Caki2 (cell line): ENCODE measurements at places on chromosomes 6 and 20.
A peak's percentile ranks its signal among the peaks of the same experiment; 100 is the strongest.

DNA sequence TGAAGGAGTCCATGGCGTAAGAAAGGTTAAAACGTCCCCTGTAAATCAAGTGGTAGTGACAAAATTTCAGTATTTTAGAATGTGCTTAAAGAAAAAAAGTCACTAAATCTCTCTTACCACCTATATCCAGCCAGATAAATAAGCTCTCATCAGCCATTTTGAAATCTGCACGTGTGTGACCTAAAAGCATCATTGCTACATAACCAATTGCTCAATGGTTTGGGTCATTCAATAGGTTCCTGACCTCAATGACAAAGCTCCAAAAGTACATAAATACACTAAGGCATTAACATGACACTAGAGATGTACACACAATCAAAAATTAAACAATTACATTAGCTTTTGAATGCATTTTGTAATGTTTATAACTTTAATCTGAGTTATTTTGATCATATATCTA is 272.4 kb downstream of the GMDS start:
- no peak for DNase-seq

- DNase-seq: no peak
These were observed 66.4 kb downstream of the CTCFL start for GRCh38 chr20:57458400-57459160.

DNA sequence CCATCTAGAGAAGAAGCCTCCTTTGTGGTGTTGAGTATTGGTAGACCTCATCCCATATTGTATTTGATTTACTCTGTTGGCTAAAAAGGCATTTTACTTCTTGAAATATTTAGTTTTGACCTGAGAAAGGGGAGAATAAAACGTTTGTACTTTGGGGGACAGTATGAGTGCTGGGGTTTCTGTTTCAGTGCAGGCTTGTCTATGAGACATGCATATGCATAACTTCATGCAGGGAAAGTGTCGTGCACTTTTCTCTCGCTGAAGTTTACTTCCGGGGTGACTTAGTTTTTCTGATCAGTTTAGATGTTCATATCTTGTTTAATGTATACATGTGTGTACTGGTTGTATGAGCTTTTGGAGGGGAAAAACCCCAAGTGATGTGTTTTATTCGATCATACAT is 59.5 kb downstream of the UTRN start:
- no peak for DNase-seq

DNA sequence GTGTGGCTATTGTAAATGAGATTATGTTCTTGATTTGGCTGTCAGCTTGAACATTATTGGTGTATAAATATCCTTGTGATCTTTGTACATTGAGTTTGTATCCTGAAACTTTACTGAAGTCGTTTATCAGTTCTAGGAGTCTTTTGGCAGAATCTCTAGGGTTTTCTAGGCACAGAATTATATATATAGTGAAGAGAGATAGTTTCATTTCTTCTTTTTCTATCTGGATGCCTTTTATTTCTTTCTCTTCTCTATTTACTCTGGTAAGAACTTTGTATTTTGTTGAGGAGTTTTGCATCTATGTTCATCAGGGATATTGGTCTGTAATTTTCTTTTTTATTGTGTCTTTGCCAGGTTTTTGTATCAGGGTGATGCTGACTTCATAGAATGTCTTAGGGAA is 589.2 kb upstream of the MAN1A1 start:
- DNase-seq: no peak

GRCh38 chr6:41326092-41326491 is 9.3 kb upstream of the NCR2 start:
- no peak for DNase-seq

DNA sequence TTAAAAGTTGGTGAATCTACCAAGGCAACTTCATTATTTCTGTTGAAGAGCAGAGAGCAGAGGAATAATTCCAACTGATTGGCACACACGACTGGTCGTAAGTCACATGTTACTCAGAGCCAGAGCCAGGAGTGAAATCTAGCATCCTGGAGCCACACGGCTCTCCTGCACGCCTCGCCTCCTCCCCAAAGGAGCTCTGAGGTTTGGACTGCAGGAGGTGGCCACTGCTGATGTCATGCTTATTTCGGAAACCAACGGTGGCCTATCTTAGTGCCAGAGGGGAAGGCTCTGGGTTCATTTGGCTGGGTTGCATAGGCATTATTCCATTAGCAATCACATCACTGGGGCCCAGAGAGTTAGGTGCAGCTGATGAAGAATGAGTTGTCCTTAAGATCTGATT is 123.5 kb upstream of the RALGAPA2 start:
- DNase-seq: no peak

- peak; percentile 70 for DNase-seq
These were observed 17.8 kb downstream of the DACT2 start for GRCh38 chr6:168301648-168302398.

- DNase-seq: no peak
These were observed 37.6 kb upstream of the CLIC5 start for GRCh38 chr6:46053039-46053933.

GRCh38 chr6:158869826-158870648 is 50.9 kb upstream of the EZR start:
- peak; percentile 92 for DNase-seq

DNA sequence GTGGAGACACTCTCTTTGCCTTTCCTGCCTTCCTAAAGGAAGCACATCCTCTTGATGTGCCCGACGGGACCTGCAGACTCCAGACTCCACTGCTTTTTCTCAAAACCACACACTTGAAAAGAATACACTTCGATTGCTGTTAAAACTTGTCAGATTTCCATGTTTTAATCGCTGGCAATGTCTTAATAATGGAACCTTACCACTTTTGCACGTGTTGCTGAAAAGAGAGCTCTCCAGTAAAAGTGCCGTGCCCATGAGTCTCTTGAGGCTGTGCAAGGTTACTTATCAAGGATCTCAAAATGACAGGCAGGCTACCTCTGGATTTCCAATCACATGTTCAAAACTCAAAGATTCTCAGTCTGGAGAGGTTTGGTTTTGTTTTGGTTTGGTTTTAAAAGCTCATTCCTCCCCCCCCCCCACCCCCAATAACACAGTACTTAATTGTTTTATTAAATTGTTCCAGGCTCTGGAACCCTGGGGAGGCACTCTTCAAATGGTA is 12.0 kb upstream of the TFAP2A start:
- peak; percentile 53 for DNase-seq

DNA sequence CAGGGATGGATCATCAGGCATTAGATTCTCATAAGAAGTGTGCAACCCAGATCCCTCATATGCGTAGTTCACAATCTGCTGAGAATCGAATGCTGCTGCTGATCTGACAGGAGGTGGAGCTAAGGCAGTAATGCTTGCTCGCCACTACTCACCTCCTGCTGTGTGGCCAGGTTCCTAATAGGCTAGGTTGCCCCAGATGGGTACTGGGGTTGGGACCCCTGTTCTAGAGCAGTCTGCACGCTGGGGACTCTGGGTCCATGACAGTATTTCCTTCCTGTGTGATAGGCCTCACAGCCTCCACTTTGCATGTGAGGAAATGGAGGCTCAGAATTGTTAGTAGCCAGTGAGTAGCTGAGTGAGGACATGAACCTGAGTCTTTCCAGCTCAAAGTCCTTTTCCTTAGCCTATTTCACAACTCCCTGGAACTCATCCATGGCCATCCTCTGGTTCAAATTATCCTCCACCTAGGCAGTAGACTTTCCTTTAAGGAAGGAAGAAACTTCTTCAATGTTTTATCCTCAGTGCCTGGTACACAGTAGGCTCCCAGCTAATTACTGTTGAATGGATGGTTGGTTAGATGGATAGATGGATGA is 117.2 kb downstream of the SYCP2 start:
- DNase-seq: no peak

GRCh38 chr6:33264015-33264414 is 7.7 kb downstream of the VPS52 start:
- DNase-seq: no peak

DNA sequence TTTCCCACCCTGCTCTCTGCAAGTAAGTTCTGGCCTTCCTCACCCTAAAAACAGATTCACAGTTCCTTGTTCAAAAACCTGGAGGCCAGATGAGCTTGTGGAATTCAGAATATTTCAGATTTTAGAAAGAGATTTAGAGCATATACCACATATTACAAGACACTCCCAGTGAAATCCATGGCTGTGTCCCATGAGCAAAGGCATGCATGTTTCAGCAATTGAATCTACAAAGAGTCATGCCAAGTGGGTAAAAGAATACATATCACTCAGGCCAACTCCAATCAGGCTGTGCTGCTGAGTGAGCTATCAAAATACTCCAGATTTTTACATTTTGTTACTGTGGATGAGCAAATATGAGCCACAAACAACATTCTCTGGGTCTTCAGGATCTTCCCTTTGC is 10.2 kb upstream of the NEDD9 start:
- no peak for DNase-seq

DNA sequence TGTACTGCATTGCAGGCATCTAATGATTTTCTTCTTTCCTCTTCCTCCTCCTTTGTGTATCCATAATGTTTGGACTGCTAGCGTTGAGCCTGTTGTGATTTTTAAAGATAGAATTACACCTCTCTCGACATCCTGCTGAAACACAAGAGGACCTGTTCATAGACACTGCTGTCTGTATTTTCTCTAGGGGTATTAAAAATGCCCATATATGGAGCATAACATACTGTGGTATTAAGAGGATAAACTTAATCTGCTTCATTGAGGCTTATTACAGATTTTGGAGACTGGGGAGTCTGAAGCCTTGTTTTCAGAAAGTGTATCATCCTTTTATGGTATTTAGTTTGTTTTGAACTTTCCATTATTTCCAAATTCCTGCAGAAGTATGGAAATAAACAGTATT is 414.3 kb downstream of the CDKAL1 start:
- DNase-seq: no peak

DNA sequence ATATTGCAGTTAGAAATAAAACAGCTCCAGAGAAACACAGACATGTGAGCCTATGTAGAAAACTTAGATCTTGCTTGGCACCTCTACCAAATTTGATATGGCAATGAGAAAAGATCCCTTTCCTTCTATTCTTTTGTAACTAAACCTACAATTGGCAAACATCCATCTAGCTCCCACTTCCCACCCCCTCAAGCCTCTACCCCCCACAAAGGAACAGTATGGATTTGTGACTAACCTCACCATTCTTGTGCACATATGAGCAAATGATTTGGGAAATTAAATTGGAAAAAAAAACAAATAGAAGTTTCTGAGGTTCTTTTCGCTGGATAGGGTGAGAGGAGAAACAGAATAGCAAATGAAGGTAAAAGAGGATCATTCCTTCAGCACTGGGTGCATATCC is 85.8 kb upstream of the TIAM2 start:
- DNase-seq: no peak

GRCh38 chr6:6968357-6968730 is 139.4 kb upstream of the RREB1 start:
- DNase-seq: no peak
